ENCODE measurements at places on chromosomes 7 and 10. TPM values are rescaled to one million over a fixed set of nuclear protein-coding genes. Genes with fewer than 3 reads are reported as not detected.

Gene ZNF248
- 5.5 TPM for total RNA-seq

Gene ACTR3C
- total RNA-seq, result not detected

Gene ASB10
- total RNA-seq, result not detected

Gene WNT16
- not detected for total RNA-seq

Gene SAMD9
- total RNA-seq, result 5.3 TPM

Gene UNCX
- total RNA-seq, result not detected

Gene BPGM
- 8.7 TPM for total RNA-seq
